ENCODE measurements at places on chromosomes 11 and 22.

DNA sequence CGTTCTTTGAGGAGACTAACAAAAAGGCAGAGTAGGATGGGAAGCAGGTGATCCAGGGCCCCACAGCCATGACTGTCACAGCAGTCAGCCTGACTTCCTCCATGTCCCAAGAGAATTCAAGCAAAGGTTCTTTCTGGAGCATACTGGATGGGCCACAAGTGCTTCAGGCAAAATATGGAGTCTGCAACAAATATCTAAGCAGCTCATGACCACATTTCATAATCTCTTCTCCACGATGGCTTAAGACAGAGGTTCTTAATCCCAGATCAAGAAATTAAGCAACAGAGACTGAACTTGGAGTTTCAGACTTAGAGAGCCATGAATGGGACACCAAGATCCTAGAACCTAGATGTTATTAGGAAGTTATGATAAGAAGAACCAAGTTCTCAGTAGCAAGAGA lies 31.6 kb downstream of the GUCY1A2 start:
- DNase-seq: no peak

DNA sequence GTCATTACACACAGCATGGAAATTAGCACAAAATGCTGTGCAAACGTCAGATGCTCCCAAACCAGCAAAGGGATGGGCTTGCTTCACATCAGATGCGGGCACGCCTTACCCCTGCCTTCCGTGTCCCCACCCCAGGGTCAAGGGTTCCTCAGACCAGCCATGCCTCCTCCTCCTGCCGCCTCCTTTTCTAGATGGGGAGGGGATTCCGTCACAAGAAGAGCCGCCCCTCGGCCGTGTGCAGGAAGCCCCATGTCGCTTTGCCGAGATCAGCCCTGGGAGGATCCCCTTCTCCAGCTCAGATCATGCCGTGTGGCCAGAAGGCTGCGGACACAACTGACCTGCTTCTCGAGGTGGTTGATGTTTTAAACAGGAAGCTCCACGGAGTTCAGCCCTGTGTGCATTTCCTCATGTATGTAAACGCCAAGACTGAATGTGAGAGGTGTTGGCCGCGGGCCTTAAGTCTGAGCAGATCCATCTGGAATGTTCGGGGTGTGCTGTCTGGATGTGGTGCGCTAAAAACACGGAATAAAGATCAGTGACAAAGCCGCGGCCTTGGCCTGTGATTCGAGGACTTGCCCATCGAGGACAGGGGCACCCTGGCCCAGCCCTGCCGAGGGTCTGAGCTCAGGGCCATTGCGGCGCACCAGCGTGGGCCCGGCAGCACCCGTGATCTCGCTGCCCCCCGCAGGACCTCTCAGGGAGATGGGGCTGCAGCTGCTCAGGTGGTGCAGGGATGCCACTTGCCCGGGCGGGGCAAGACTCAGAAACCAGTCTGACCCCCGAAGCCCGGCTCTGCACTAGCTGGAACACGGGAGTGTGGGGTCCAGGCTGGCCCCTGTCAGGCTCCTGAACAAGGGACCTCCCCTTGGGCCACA lies 412.9 kb downstream of the TBC1D22A start:
- DNase-seq: no peak

DNA sequence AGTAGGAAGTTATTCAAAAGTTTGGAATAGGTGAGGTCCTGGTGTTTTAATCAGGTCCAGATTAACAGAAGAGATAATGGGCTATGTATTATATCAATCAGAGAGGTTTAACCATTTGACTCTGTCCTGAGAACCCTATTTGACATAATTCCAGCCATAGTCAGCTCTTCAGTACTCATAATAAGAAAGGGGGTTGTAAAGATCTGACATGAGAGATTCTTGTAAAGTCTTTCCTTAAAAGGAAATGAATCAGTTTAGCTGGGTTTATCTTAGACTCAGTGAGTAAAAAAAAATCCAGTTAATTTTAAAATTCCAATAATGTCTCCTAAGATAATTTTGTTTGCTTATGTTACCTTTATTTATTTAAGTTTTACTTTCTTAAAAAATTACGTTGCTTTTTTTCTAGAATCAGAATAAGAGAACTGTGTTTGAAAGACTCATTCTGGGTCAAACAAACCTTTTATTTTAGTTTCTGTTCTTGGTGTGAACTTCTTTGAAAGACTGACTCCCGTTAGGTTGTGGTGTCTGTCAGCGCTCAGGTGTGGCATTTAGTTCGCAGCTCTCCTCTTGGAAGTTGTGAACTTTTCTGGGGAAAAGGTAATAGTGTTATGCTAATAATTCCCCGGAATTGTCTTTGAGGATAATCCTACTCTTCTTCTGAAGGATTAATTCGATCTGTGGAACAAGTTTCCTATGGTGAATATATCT lies 20.5 kb downstream of the NUCB2 start:
- DNase-seq: no peak

- no peak for DNase-seq
Measured at GRCh38 chr22:40010746-40011145, 16.0 kb downstream of the FAM83F start.

DNA sequence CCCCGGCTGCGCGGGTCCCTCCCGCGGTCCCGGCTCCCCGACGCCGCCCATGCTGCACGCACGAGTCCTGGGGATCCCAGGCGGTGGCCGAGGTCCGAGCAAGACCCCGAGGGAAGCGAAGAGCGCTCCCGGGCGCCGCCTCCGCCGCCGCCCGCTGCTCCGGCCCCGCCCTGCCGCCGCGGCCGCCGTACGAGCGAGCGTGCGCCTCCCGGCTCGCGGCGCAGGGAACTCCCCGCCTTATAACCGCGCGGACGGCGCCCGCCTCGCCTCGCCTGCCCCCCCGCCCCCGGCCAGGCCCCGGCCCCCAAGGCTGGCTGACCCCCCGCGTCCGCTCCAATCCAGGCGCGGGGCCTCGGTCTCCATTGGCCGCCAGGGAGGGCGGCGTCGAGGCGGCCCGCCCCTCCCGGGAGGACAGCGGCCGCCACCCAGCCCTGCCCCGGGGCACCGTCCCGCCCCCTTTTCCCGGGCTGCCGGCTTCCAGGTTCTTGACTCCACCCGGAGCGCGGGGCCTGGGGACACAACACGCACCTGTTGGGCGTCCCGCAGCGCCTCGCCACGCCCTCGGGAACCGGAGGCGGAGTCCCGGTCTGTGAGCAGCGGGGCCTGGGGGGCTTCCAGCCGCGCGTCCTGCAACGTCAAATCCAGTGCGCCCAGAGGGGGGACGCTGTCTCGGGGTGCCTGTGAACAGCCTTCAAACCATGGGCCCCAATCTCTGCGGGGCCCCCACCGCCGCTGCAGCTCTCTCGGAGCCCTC lies at the start of gene FADS3:
Gene FADS3, minus strand, starts transcription at position 215 of the 754 bp plus-strand sequence. Its CDS starts 164 bp downstream, at position 51.
- DNase-seq: peak; percentile 64

DNA sequence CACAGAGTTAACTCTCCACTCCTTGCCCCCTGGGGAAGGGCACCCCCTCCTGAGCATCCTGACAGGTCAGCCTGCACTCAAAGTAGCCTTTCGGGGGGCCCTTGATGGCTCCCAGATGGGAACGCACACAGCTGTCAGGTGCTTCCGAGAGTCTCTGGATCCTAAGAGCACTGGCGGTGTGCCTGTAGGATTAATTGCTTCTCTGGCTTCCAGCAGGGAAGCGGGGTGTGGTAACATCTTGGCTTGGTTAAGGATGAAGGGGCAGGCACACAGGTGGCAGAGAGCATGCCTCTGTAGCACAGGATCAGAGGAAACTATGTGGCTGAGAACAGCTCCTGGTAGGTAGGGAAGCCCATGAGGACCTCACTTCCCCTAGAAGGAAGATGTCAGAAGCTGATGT lies 199.8 kb downstream of the MIAT start:
- DNase-seq: no peak

DNA sequence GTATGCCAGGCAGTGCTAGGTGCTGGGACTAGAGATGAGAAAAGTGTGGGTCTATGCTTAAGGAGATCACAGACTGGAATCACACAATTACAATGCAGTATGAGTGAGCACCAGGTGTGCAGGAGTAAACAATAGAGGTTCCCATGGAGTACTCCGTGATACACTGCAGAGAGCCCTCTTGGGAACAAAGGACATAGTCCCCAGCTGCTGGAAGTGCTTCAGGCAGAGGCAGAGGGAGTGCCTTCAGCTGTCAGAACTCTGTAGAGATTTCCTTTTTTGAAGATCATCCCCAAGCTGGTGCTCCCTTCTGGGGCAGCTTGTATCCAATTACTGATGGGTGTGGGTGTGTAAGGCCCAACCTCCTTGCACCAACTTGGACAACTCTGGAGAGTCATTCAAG lies 143.5 kb upstream of the PLET1 start:
- no peak for DNase-seq

DNA sequence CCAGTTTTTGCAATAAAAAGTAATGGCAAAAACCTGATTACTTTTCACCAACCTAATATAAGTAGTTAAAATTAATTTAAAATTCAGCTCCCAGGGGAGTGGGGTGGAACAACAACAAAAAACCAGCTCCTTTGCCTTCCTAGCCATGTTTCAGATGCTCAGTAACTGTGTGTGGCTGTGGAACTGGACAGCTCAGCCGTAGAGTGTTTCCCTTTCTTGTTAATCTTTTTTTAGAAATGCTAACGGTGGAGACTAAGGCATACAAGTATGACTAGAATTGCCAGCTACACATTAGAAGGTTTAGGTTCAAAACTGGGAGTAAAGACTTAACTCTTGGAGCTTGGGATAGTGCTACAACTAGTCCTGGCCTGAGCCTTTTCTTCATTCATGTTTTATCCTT lies 45.0 kb downstream of the PPP6R3 start:
- no peak for DNase-seq

Measured in central memory CD4-positive, alpha-beta T cell (primary cell).